ENCODE measurements at places on chromosomes 6 and 20.
A peak's percentile ranks its signal among the peaks of the same experiment; 100 is the strongest.

DNA sequence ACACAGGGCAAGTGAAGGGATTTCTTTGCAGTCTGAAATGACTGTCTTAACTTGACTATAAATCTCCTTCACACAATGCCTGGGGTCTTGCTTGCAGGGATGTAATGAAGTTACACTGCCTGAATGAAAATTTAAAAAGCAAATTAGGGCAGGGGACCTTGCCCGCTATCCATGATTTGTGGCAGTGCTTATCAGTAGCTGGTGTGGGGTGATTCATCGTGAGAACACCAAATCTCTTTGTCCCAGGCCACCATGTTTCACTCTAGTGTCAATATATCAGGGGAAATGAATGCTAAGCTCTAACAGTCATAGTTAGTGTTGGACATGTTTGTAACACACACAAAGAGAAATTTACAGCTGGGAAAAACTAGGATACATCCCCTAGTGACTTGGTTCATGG is 713.7 kb upstream of the EPHA7 start:
- no peak for DNase-seq

DNA sequence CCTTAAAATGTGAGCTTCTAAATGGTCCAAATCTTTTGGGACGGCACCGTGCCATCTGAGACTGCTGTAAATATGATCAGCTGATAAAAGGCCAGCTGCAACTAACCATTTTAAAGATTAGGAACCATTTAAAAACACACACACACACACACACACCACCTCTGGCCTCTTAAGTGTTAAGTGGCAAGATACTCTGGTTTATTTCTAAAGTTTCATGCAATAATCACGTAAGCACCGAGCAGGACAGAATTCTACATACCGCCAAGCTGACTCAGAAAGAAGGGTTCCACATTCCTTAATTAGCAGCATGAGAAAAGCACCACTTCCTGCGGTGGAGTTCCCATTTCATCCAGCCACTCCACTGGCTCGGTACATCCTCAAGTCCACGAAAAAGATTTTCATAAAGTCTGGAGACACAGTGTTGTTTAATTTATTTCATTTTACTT is 17.8 kb upstream of the ZNF217 start:
- no peak for DNase-seq

DNA sequence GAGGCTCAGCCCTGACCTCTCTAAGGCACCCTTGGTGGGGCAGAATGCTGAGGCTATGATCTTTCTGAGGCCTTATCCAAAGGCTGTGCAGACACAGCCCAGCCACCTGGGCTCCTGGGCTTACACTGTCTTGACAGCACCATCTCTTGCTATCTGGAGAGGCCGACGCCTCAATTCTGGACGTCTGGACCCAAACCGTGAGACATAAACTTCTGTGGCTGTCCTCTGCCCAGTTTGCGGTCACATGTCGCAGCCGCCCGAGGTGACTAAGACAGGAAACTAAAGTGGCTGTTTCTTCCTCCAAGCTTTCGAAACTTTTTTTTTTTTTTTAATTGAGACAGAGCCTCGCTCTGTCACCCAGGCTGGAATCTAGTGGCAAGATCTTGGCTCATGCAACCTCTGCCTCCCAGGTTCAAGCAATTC is 49.3 kb downstream of the PRR18 start:
- peak; percentile 43 for DNase-seq

GRCh38 chr6:2616811-2617210 is 133.9 kb downstream of the MYLK4 start:
- no peak for DNase-seq

- no peak for DNase-seq
These were observed 111.2 kb downstream of the IRF4 start for GRCh38 chr6:502761-503160.

DNA sequence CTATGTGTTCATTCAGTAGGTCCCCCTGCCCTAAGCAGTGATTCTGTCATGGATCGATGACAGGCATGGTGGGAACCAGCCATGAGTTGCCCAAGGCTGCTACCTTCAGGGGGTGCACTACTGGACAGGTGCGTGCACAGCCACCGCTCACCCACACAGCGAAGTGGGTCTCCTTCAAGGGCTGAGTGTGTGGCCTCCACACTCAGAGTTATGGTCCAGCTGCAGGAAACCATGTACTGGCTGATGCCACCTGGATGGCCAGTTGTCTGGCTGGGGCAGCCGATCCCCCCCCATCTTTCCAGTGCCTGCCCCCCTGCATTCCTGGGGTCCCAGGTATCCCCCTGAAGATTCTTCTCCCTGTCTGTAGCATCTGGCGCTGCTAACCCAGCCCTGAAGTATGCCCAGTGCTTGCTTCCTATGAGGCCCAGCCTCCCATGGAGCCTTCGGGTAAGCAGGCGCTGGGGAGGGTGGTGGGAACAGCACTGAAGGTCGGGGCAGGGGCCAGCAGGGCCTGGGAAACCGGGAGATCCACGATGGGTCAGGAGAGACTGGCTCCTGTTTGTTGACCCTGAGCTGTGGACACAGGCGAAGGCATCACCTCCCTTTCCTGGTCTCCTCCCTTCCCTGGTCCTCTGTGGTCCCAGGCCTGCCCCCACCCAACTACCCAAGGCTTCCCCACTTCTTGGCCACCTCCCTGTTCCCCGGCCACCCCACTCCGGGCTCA is 106.0 kb downstream of the VEGFA start:
- DNase-seq: no peak

GRCh38 chr6:41622206-41622988 is 15.9 kb upstream of the MDFI start:
- no peak for DNase-seq

GRCh38 chr6:3337521-3338350 is 79.0 kb downstream of the PSMG4 start:
- DNase-seq: no peak

DNA sequence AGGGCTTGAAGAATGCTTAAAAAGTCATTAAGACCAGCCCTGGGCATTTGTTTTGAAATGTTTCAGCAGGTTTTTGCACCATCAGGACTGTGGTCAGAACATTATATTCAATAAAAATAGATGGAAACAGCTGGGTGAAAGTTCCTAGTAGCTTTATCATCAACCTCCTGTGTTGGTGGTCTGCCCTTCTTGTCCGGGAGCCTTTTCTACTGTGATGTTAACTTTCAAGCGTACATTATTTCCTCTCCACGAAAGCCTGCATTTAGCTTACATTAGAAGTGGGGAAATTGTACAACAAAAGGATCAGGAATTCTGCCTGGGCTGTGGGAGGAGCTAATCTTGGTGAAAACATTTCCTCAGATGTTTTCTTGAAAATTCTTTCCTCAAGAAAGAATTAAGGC is 71.1 kb downstream of the LAMA4 start:
- DNase-seq: no peak

- no peak for DNase-seq
These were observed at the start of gene ANGPT4 for GRCh38 chr20:916125-916799. Gene ANGPT4, minus strand, starts transcription at chr20:916334. Its CDS starts 120 bp downstream, at chr20:916214.

DNA sequence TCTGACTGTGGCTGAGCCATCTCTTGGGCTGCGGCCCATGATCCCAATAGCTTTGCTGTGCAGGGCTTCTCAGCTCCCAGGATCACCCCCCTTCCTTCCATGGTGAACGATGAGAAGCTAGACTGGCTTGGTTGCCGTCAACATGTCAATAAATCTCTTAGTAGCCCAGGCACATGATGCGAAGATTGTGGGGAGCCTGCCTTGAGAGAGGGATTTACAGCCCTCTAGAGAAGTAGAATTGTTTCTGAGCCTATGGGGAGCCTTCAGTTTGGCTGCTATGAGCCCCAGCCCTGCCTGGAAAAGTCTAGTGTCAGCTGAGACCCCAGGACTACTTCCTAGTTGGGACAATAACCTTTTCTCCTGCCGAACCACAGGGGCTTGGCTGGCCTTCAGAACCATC is 3.3 kb upstream of the PIGT start:
- no peak for DNase-seq

DNA sequence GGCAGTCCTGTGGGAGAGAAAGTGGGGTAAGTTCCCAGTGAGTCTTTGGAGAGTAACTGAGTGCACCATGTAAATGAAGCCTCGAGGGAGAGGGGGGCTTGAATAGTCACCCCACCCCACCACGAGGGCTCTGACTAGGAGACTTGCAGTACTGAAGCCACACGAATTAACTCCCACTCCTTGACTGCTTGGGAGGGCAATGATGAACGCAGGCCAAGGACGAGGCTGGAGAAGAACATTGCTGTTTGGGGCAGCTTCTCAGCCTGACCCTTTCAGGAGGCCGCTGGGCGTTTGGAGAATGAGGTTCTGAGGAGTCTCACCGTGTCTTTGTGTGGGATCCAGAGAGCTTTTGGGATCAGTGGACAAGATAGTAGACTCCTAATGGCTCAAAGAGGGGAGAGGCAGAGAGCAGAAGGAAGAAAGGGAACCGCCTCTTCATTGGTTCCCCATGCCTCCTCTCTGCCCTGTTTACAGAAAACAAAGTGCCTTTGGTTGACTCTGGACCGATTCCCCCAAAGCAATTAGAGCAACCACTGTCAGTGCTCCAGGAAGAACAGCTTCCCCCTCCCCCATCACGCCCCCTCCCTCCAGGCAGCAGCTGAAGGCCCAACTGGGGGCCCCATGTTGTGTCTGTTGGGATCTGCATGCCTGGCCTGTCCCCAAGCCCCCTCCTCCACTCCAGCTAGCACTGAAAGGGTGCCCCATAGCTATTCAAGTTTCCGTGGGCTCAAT is 41.7 kb upstream of the CDKN1A start:
- no peak for DNase-seq

DNA sequence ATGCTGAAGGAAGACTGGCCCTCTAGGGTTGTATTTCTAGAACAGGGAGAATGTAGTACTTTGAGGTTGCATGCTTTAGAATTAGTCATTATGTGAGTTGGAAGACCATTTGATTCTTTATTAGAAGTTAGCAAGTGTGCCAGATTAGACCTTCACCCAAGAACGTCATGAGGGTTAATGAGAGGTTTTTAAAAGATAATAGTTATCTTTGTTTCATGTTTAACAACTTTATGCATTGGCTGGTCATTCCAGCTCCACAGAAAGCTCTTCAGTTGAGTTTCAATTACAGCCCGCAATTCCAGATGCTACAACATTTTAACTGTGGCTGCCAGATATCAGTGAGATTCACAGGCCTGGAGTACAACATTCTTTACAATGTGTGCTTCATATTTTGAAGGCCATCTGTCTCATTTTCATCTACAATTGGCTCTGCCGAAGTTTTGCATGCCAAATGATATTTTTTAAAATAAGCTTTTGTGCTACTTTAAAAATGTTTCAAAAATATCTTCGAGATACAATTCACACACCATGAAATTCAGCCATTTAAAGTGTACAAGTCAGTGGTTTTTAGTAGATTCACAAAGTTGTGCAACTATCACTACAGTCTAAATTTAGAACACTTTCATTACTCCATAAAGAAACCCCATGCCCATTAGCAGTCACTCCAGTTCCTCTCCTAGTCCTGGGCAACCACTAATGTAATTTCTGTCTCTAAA is 61.1 kb upstream of the FBXO30 start:
- no peak for DNase-seq

GRCh38 chr6:156068881-156069280 is 613.2 kb upstream of the NOX3 start:
- DNase-seq: no peak

GRCh38 chr20:8423482-8423881 is 291.4 kb downstream of the PLCB1 start:
- no peak for DNase-seq

GRCh38 chr6:26223650-26224546 is 136.7 kb downstream of the HFE start:
- no peak for DNase-seq

DNA sequence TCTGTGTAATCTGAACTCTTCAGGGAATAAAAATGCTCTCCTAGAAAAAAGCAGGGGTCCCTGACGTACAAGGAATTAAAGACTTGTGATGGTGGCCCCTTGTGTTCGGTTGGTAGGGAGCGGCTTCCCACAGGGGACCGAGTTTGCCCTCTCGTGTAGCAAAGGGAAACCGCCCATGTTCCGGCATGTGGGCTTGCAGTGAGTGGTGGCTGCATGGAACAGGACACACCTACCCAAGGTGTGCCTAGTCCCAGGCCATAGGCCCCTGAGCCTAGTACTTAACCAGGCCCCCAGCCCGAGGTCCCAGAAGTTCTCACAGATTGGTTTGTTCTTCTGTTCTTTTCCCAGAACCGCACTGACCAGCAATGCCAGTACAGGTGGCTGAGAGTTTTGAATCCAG is 15.5 kb downstream of the MYBL2 start:
- no peak for DNase-seq

- no peak for DNase-seq
These were observed 6.4 kb downstream of the VNN2 start for GRCh38 chr6:132751306-132751705.

GRCh38 chr20:10376270-10377075 is 57.5 kb downstream of the MKKS start:
- no peak for DNase-seq

GRCh38 chr20:54335299-54335698 is 127.4 kb downstream of the PFDN4 start:
- no peak for DNase-seq

GRCh38 chr6:140663772-140664171 is 1289.3 kb upstream of the CITED2 start:
- no peak for DNase-seq

- no peak for DNase-seq
These were observed 52.4 kb downstream of the RALY start for GRCh38 chr20:34045930-34046725.

Data from CMK (cell line).